ENCODE measurements at places on chromosomes 7 and 10.

- DNase-seq, result no peak
Measured at GRCh38 chr10:124566981-124567835, 105.6 kb downstream of the LHPP start.

GRCh38 chr10:67697724-67698131 lies 1.7 kb upstream of the CTNNA3 start:
- peak; percentile 11 for DNase-seq

DNA sequence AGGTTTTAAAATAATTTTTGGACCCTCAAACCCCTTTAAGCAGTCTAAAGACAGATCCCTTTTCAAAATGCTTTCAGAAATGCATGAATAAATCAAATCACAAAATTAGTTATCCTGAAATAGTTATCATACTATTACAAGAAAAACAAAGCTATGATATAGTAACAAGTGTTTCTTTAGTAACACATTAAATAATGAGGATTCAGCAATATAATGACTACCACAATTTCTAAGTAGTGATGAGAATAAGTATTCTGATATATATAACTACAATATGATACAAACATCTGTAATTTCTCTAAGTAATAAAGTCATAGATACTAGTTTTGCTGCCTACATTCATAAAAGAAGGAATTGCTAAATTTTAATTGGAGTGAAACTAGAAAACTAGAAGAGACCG lies 53.0 kb upstream of the TMEM168 start:
- DNase-seq, result no peak

DNA sequence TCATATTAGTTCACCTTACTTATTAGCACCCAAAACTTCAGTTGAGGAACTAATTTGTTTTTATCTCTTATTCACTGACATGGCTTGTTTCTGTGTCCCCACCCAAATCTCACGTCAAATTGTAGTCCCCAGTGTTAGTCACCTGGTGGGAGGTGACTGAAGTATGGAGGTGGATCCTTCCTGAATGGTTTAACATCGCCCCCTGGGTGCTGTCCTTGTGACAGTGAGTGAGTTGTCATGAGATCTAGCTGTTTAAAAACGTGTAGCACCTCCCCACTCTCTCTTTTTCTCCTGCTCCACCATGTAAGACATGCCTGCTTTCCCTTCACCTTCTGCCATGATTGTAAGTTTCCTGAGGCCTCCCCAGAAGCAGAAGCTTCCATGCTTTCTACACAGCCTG lies 75.0 kb upstream of the HECTD2 start:
- DNase-seq, result no peak

- DNase-seq, result no peak
Measured at GRCh38 chr10:58086144-58086762, 181.4 kb downstream of the IPMK start.

- DNase-seq, result no peak
Measured at GRCh38 chr7:159083001-159083697, 61.5 kb downstream of the VIPR2 start.

GRCh38 chr10:78288663-78289062 lies 255.0 kb downstream of the RPS24 start:
- no peak for DNase-seq

DNA sequence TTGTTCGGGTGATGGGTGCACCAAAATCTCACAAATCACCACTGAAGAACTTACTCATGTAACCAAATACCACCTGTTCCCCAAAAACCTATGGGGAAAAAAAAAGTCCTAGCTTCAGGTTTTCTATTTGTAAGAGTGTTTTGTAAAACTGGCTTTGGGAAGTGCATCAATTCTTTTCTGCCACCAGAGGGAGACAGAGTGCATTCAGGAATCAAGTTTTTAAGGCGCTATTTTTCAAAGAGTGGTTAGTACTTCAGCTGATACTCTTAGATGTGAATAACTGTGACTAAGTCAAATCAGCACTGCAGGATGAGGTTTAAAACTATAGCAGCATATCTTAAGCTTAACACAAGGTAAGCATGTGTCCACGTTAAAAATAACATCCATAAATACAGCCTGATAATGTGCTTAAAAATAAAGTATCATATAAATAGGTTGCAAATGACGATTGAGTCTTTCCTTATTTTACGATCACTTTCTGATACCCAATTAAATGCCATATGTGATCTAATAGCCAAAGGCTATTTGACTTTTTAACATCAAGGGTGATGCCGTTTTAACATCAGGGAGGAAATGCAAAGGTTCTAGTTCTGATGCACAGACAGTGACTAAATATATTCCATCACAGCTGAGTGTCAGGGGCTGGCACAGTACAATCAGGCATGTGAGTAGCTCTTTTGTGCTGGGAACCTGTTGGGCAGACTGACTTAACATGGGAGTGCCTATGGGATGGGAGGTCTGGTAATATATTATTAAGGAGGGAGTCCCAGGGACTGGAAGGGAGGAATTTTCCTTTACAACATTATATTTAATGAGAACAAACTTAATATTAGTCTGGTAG lies 10.6 kb upstream of the LYZL2 start:
- peak; percentile 73 for DNase-seq

- no peak for DNase-seq
Measured at GRCh38 chr7:152893801-152894294, 134.3 kb downstream of the ACTR3B start.

GRCh38 chr10:34219753-34220548 lies 595.1 kb downstream of the PARD3 start:
- DNase-seq, result no peak

DNA sequence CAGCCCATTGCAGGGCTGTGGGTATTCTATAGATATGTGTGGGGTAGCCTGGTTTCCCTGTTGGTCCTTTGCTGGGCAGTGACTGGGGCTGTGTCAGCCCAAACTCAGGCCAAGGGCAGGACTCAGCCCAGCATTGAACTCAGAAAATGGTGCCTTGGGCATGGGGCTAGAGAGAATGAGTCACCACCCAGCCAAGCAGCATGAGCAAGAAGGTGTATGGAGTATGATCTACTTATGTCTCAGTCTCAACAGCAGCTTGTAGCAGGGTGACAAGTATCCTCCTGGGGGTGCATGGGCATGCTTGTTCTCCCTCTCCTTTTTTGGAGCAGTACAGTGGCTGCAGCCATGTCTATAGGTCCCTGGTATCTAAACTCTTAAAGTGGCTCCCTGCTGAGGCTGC lies 32.0 kb downstream of the STK31 start:
- no peak for DNase-seq

- no peak for DNase-seq
Measured at GRCh38 chr7:93817526-93817925, 73.0 kb downstream of the TFPI2 start.

GRCh38 chr10:42754155-42755027 lies 28.2 kb upstream of the BMS1 start:
- no peak for DNase-seq

DNA sequence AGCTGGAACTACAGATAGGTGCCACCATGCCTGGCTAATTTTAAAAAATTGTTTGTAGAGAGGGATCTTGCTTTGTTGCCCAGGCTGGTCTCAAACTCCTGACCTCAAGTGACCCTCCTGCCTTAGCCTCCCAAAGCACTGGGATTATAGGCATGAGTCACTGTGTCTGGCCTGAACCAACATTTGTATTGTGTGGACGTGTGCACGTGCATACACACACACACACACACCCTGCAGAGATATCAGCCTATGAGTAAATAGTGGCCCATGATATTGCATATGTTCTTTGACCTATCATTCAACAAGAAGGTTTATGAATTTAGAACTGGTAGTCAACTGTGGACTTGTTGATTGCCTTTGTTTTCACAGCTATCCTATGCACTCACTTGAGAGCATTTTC lies 161.6 kb downstream of the BAMBI start:
- no peak for DNase-seq

DNA sequence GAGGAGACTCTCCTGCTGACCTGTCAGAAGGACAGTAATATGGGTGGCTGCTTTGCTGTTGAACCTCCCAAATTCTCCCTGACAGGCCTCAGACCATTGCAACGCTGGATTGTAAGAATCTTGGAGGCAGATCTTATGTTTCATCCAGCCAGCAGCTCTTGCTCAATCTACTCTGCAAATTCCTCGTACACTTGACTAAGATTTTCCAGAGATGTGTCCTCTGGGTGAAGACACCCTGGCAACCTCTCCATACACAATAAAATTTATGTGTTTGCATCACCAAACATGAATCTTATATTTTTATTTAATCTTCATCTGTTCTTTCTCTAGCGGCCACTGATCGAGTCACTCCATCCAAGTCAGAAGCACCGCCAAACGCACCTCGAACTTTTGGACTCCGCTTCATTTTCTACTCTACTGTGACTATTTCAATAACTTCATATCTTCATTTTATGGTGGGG lies 623.1 kb downstream of the ACTR3B start:
- DNase-seq, result no peak

GRCh38 chr7:66403564-66403963 lies 198.4 kb downstream of the TPST1 start:
- no peak for DNase-seq

DNA sequence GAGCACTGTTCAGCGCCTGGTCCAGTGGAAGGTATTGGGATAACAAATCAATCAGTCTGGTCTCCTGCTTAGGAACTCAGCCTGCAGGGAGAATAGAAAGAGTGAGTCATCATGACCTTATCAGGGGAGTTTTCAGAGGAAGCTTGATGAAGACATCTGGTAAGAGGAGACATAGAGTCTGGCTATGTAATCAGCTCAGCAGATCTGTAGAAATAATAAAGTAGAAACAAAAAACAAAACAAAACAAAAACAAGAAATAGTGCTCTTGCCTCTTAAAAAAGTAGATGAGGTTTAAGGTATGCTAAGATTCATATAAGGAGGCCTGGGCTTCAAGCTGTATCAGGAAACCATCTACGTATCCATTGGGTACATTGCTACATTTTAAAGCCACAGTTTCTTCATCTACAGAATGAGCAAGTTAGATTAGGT lies 14.4 kb downstream of the TAS2R41 start:
- no peak for DNase-seq

GRCh38 chr10:33638374-33638773 lies 303.9 kb upstream of the NRP1 start:
- no peak for DNase-seq

DNA sequence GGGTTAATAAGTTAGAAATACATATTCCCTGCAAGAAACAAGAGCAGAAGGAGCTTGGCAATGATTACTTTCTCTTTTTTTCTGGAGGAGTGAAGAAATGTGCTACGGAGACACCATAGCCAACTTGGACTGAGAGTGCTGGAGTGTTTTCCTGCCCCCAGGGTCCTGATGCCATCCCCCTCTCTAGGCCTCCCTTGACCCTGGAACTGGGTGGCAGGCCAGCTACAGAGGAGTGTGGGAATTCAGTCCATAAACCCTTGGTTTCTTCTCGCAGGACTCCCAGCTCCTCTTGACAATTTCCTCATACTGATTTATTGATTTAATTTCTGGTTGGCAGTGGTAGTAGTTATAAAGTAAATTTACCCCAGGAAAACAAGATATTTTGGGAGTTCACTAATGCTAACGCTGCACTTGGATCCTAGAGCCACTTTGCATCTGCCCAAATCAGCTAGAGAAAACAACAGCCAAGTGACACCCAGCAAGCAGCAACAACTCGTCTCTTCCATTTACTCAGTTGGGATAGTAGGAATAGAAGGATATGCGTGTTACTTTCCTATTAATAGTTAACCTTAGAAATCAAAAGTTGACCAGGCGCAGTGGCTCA lies 76.4 kb upstream of the CELF2 start:
- no peak for DNase-seq

- no peak for DNase-seq
Measured at GRCh38 chr10:61751599-61751998, 88.9 kb downstream of the CABCOCO1 start.

DNA sequence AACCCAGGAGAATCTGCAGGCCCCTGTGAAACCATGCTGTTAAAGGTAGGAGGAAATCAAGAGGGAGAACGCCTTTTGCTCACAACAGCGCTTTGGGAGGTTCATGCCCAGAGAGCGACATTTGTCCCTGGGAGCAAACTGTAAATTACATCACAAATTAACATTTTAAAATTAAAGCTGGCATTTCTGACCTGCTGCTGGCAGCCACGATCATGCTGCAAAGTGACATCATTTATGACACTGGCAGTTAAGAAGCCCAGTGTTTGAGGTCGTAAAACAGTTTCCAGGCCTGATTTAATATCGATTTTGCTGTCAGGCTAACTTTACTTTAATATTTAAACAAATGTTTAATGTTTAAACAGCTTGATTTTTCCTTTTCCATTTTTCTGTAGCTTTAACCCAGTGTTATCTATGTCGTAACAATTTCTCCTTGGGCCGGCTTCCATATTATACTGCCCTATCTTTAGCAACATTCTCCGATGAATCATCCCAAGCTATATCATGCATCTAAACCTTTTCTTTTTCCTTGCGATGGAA lies 86.5 kb upstream of the NPVF start:
- DNase-seq, result no peak

DNA sequence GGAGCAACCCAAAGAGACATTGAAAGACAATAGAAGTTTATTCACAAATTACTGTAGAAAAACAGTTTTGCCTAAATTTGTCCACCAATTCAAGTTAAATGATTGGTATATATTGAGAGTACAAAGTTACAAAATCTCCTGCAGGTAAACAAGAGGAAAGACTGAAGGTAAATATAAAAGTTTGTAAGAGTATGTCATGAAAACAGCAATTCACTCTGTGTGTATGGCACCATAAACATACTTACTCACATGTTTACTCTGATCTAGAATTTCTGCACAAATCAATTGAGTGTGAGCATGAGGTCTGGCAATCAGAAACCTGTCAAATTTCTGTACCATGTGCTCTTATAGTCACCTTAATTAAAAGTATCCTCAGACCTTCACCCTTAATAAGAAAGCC lies 800.9 kb upstream of the MBL2 start:
- DNase-seq, result no peak

DNA sequence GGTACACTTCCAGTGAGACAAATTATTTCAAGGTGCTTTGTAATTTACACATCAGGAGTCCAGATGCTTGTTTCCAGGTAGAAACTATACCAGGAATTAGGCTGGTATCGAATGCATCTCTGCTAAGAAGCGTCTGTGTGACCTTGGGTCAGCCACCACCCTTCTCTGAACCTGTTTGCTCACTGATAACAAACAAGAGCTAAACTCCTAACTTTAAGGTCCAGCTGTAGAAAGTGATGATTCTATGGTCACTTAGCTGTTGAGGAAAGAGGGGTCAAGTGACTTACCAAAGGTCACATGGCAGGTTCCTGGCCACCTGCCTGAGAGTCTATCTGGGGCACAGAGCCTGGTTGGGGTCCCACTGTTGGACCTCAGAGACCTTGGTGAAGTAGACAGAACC lies 95.4 kb downstream of the HIF1AN start:
- DNase-seq, result no peak

- no peak for DNase-seq
Measured at GRCh38 chr7:13174991-13175390, 487.6 kb downstream of the ARL4A start.

DNA sequence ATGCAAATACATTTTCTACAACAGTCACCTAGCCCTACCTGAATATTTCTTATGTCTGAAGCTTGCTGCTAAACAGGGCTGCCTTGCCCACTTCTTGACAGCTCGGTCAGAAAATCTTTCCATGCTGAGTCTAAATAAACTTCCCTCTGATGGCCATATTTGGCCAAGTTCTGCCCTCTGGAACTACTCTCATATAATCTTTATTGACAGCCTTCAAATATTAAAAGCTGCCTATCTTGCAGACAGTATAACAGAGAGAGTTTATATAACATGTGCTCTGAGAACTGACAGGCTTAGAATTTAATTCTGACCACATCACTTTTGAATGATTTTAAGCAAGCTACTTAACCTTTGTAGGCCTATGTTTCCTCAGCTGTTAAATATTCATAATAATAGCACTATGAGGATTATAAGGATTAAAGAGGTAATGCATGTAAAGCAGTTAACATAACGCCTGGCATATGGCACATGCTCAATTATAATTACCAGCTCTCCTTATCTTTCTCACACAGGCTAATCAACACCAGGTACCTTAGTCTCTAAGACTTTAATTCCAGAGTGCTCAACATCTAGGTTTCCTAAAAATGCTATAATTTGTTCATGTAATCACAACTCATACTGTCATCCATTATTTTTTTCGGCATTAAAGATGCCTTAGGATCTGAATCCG lies 334.1 kb downstream of the HPSE2 start:
- DNase-seq, result no peak

All from left renal cortex interstitium (tissue), 4 donors.